CD4-positive, alpha-beta T cell treated with Interleukin-1 beta for 1 hour (primary cell): ENCODE measurements at places on chromosomes 7 and 10.

- DNase-seq, result no peak
These were observed 7.6 kb upstream of the CLEC5A start for GRCh38 chr7:141954334-141954733.

- DNase-seq, result no peak
These were observed 17.3 kb upstream of the BLOC1S2 start for GRCh38 chr10:100303724-100304319.

- no peak for DNase-seq
These were observed 57.9 kb upstream of the GTF2IRD1 start for GRCh38 chr7:74395745-74396311.

DNA sequence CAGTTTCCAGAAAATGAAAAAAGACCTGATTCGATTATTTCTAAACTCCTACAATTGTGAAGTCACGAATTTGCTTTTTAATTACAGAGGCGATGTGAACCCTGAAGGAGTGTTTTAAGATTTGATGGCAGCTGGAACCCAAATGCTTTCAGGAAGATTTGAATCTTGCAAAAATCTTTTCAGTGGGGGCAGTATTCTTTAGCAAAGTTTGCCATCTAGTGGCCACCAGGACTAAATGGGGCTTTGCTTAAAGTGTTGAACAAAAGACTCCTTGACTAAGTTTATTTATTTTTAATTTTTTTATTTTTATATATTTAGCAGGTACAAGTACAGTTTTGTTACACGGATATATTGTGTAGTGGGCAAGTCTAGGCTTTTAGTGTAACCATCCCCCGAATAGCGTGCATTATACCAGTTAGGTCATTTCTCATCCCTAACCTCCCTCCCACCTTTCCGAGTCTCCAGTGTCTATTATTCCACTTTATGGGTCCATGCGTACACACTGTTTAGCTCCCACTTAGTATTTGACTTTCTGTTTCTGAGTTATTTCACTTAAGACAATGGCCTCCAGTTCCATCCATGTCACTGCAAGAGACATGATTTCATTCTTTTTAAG is 98.8 kb downstream of the CACNB2 start:
- DNase-seq, result no peak

GRCh38 chr10:97564776-97565175 is 7.8 kb upstream of the ANKRD2 start:
- no peak for DNase-seq

GRCh38 chr10:6990891-6991290 is 410.8 kb upstream of the PRKCQ start:
- no peak for DNase-seq
